Mesothelial cell of epicardium (in vitro differentiated cells): ENCODE measurements at places on chromosomes 16 and 17.

DNA sequence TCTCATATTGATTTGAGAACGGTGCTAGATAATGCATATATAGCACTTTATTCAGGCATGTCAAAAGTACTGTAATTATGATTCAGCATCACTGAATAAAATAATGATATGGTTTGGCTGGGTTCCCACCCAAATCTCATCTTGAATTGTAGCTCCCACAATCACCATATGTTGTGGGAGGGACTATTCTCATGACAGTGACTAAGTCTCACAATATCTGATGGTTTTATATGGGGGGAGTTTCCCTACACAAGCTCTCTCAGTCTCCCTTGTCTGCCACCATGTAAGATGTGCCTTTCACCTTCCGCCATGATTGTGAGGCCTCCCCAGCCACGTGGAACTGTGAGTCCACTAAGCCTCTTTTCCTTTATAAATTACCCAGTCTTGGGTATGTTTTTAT, 25.6 kb upstream of the LONP2 start:
- no peak for DNase-seq

DNA sequence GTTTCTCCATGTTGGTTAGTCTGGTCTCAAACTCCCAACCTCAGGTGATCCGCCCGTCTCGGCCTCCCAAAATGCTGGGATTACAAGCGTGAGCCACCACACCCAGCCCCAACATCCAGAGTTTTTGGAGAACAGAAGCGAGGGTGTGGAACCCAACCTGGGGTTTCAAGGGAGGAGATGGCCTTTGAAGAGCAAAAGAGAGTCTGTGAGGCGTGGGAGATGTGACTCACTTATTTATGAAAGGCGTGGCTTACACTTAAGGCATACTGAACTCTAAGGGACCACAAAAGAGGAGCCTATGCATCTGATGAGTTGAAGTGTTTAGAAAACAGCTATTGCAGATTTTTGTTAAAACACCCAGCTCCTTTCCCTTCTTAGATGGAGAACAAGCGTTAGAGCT, 18.9 kb downstream of the ARSG start:
- DNase-seq, result no peak

- no peak for DNase-seq
Observed at GRCh38 chr16:10813099-10813455, 5.5 kb downstream of the TVP23A start.

- DNase-seq, result no peak
Observed at GRCh38 chr17:51422634-51423033, 162.3 kb downstream of the UTP18 start.

DNA sequence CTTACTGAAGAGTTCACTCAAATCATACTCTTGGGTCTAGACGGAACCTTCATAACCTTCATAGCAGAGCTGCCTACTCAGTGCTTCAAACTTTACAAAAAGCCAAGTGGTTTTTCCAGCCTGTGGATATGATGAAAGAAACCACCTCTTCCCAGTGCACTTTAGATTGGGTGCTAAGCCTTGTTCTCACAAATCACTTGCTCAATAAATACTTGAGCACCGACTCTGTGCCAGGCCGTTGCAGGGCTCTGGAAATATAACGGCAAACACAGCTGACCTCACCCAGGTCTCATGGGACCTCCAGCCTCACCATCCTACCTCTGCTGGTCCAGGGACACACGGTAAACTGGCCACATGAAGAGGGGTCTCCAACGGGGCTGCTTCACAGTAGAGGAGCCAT, 35.7 kb downstream of the CDRT4 start:
- DNase-seq, result no peak

- DNase-seq, result no peak
Observed at GRCh38 chr16:81041696-81042095, 6.1 kb downstream of the ATMIN start.

- DNase-seq, result no peak
Observed at GRCh38 chr17:76279742-76280287, 14.7 kb downstream of the UBALD2 start.

DNA sequence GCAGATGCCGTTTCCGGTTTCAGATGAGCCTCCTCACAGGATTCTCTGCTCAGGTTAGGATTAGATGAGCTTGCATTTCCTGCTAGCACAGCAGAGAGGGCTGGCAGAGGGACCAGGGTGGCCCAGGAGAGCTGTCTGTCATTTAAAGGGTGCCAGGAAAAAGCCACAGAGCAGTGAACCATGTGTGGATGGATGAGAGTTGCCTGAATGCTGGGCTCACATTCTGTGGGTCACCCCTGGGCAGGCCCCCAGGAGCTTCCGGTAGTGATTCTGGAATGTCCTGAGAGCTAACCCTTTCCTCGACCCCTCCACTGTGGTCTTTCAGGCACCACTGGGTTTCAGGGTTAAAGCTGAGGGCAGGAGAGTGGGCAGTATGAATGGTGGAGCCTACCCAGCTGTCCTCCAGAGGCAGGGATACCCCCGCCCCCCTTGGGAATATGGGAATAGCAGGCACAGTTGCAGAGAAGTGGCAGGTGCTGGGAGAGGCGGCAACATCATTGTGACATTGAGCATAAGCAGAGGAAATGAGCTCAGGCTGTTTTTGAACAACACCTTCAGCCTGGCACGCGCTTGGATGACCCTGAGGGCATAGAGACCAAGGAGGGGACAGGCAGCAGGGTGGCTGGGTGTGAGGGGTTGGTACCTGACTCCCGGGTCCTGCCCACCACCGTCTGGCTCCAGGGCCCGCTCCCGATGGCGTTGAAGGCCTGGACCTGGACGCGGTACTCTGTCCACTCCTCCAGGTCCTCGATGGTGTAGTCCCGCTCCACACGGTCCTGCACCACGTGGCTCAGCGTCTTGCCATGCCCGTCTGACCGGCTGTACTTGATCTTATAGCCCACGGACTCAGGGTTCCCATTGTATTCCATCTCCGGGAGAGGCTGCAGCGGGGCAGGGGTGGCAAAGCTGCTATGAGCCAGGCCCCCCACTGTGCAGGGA, 83.0 kb upstream of the CDC42EP4 start:
- no peak for DNase-seq

- peak; percentile 71 for DNase-seq
Observed at GRCh38 chr16:20383106-20384029, 21.2 kb downstream of the PDILT start.

GRCh38 chr16:67271446-67271845, 7.9 kb upstream of the PLEKHG4 start:
- DNase-seq, result no peak

DNA sequence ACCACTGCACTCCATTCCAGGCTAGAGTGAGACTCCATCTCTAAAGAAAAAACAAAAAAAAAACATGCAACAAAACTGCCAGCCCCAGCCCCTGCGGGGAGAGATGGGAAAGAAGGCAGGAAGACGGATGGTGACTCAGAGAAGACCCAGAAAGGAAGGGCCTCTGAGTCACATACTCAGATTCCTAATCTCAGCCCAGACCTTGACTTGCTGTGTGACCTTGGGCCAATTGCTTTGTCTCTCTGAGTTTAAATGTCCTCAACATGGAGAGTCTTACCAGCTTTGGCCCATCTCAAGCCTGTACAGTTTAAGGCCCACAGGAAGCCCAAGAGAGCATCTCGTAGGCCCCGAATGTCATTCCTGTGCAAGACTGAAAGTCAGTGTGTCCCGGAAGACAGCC, 86.5 kb upstream of the LHX1 start:
- DNase-seq, result no peak

- no peak for DNase-seq
Observed at GRCh38 chr17:28272166-28272565, 46.8 kb upstream of the TMEM97 start.

DNA sequence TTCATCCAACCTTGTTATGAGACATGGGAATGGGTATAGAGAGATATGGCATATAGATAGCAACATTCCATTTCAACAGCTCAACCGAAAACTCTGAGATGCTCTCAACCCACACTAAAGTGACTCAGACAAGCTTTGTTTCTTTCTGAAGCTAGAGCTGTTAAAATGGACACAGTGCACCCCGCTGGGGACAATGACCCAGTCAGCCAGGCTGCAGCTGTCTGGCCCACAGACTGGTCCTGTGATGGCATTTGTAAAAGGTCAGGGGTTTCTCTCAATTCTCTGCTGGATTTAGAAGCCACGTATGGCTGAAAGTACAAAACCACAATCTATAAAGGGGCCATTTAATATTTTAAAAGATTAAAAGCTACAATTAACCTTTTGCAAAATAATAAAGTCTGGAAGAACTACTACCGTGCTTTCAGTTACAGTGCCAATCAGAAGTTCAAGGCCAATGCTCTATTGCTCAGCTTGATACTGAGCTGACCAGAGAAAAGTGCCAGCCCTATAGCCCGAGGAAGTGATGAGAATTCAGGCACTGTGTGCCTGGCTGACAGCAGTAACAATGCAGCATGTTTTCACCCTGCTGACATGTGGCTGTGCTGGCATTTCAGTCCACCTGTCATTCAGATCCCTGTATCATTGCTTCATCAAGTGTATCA, 60.2 kb downstream of the TEX2 start:
- no peak for DNase-seq

DNA sequence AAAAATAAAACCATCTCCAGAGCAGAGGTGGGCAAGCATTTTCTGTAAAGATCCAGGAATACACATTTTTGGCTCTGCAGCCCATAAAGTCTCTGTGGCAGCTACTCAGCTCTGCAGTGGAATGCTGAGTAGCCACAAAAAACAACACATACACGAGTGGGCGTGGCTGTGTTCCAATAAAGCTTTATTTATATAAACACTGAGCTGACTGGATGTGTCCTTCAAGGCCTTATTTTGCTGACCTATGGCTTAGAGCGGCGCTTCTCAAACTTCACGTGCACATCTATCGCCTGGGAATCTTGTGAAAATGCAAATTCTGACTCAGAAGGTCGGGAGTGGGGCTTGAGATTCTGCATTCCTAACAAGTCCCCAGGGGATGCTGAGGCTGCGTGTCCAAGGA, 39.7 kb downstream of the XYLT1 start:
- no peak for DNase-seq

DNA sequence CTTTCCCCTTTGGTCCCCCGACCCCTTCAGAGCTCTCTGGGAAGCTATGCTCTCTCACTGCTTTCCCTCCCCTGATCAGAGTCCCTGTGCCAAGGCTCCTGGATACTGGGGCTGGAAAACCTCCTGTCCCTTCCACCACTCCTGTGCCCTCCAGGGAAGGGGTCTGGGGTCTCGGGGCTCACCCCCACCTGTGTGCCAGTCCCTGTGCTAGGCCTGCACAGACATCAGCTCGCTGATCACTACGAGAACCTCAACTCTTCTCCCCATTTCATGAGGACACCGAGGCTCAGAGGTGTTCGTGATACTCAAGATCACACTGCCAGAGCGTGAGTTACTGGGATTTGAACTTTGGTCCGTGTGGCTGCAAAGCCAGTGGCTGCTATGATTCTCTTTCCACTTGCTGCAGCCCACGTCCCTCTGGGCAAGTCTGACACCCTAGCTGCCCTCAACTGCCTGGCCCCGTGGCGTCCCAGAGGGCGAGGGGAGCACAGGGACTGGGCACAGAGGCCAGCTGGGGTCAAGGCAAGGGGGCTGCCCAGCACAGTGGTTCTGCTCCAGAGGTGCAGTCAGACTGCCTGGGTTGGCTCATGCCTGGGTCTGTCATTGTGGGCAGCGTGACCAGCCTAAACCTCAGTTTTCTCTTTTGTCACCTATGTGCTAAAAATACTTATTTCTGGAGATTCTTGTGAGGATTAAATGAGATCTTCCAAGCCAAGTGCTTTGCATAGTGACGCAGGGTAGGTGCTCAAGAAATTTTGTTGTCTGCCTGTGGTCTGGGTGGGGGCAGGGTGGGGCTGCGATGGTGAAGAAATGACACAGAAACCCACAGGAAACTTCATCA, 43.8 kb upstream of the TOB1 start:
- no peak for DNase-seq

DNA sequence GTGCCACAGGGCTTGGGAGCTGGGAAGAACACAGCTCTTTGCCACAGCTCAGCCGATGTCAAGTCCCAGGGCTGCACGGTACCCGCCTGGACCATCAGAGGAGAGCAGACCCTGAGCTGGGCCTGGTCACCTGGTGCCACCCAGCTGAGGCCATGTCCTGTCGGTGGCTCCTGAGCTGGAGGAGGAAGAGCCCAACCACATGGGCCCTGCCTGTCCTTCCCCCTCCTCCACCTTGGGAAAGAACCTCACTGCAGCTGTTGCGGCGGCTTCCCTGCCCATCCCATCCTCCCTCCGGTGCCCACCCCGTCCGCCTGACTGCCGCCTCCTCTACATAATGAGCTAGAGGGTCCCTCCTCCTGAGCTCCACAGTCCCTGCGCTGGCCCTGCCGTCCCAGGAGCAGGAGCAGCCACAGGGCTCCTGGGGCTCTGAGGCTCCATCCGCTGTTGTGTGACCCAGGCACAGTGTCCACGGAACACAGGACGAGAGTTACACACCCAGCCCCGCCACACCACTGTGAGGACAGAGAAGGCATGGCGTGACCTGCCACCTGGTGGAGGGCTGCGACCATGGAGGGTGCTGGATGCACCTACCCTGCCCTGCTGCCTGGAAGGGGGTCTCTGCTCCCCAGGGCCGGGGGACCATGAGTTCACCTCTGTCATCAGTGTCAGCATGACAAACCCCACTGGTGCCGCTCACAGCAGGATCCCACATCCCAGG, 21.4 kb upstream of the CHMP6 start:
- DNase-seq, result no peak

DNA sequence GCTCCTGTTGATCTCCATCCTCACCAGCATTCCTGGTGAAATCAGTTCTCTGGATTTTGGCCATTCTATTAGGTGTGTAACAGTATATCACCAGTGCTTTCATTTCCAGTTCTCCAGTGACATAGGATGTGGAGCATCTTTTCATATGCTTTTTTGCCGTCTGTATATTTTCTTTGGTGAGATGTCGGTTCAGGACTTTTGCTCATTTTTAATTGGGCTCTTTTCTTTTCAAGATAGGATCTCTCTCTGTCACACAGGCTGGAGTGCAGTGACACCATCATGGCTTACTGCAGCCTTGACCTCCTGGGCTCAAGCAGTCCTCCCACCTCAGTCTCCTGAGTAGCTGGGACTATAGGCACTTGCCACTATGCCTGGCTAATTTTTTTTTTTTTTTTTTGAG, 74.2 kb downstream of the TANGO6 start:
- DNase-seq, result no peak

DNA sequence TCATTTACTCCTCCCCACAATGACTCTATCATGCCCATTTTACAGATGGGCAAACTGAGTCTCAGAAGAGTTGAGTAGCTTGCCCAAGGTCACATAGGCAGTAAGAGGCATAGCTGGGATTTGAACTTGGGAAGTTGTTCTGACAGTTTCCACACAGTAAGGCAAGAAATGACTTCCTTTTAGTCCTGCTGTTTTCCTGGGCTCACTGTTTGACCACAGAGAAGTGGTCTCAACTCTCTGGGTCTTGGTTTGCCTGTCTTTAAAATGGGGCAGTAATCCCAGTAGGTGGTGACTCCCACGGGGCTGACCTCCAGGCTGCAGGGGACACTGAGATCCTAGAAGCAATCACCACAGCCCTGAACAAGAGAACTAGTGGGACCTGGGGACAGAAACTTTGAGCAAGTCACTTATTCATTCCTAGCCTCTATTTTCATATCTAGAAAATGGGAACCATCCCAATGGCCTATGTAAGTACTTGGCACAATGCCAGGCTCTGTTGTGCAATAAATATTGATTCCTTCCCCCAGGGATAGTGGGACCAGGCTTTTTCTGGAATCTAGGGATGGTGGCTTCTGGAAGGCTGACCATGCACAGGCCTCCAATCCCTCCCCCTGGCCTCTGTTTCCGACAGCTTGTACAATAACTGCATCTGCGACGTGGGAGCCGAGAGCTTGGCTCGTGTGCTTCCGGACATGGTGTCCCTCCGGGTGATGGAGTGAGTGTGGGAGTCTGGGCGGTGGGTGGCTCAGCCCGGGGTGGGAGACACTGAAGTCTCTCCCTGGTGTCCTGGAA, 20.5 kb downstream of the DEXI start:
- no peak for DNase-seq
